Activated CD4-positive, alpha-beta memory T cell treated with anti-CD3 and anti-CD28 coated beads for 36 hours (primary cell): ENCODE measurements at places on chromosomes 2 and 18. TPM values are rescaled to one million over a fixed set of nuclear protein-coding genes. Genes with fewer than 3 reads are reported as not detected.

Gene SPC25
- total RNA-seq, result 38.4 TPM

Gene DOK6
- not detected for total RNA-seq

Gene LIMS2
- total RNA-seq, result 13.1 TPM

Gene CDH19
- not detected for total RNA-seq

Gene NT5DC4
- not detected for total RNA-seq

Gene DSG1
- total RNA-seq, result not detected

Gene ZSWIM2
- total RNA-seq, result not detected

Gene GTF3C2
- total RNA-seq, result 55.2 TPM

Gene RNF152
- total RNA-seq, result 0.26 TPM

Gene PSMD14
- 89.8 TPM for total RNA-seq

Gene MERTK
- 1.0 TPM for total RNA-seq

Gene GRB14
- not detected for total RNA-seq

Gene NEU2
- total RNA-seq, result not detected

Gene GPR75
- 0.36 TPM for total RNA-seq

Gene OSR1
- total RNA-seq, result not detected

Gene MOGAT1
- total RNA-seq, result not detected

Gene KRTCAP3
- total RNA-seq, result 6.4 TPM

Gene NXPH2
- total RNA-seq, result not detected

Gene OTX1
- total RNA-seq, result not detected

Gene RALBP1
- total RNA-seq, result 53.1 TPM

Gene OTOF
- total RNA-seq, result 1.9 TPM

Gene CPO
- total RNA-seq, result not detected

Gene TAF1B
- total RNA-seq, result 32.6 TPM

Gene SERPINB2
- total RNA-seq, result not detected

Gene HMSD
- 19.5 TPM for total RNA-seq

Gene RESP18
- total RNA-seq, result not detected

Gene TM4SF20
- not detected for total RNA-seq

Gene DSG2
- 0.19 TPM for total RNA-seq

Gene SMAD2
- 222 TPM for total RNA-seq

Gene ALPI
- not detected for total RNA-seq

Gene UGT1A8
- not detected for total RNA-seq

Gene CD8B2
- total RNA-seq, result 0.19 TPM
